OCI-M1 (cell line): ENCODE measurements at places on chromosomes 6 and 20.
A peak's percentile ranks its signal among the peaks of the same experiment; 100 is the strongest.

DNA sequence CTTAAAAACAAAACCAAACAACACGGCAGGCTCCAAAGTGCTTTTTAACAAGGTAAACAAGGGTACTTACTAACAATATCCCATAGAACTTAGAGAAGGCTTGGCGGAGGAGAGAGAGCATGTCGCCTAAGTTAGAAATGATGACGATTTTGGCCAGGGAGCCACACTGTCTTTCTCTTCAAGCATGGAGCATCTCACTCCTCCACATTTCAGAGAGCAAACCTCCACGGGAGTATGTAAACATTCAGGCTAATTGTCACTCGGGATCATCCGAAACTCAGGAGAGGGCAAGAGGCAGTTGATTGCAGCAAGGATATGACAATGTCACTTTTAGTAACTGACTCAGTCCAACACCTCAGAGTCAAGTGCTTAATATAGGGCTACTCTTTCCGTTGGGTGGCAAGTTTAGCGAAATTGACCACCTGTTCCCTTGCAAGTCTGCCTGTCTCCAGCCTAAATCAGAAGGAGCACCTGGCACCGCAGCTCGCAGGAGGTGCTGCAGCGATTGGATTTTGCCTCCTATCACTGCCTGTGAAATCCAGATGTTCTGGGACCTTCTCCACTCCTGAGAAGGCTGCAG lies 65.8 kb upstream of the RPS6KA2 start:
- no peak for DNase-seq

DNA sequence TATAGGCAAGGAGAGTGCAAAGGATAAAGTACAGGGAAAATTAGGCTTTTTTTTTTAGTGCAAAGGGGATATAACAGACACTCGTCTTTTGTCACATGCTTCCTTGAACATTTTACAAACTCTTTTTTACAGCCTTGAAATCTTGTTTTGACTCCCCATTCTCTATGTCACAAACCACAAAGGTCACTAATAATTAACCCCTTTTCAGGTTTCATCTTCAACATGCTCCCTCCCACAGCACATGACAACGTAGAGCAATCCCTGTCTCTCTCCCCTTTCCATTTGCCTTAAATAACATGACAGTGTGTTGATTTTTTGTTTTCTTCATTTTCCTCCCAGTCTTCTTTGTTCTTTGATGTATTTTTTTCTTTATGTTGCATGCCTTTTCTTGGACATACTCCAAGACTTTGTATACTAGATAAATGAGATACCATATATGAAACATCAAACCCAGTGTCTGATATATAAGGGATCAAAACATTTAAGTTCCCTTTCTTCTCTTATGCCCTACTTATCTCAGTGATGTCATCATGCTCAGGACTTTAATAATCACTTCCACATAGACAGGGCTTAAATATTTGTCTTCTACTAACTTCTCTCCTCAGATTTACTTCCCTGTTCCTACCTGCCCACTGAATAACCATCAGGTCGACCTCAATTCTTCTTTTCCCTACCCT lies 378.7 kb upstream of the HSF2 start:
- DNase-seq: peak; percentile 44

GRCh38 chr20:51961964-51962761 lies 159.8 kb upstream of the SALL4 start:
- DNase-seq: no peak

- peak; percentile 63 for DNase-seq
Observed at GRCh38 chr20:8043687-8044282, 24.2 kb upstream of the TMX4 start.

DNA sequence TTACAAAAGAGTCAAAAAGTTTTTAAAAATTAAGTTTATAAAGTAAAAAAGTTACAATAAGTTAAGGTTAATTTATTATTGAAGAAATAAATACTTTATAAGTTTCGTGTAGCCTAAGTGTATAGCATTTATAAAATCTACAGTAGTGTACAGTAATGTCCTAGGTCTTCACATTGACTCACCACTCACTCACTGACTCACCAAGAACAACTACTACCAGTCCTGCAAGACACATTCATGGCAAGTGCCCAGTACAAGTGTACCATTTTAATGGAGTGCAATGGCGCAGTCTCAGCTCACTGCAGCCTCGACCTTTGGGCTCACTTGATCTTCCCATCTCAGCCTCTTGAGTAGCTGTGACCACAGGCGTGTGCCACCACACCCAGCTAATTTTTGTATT lies 128.2 kb downstream of the GPX5 start:
- no peak for DNase-seq

- DNase-seq: peak; percentile 9
Observed at GRCh38 chr6:112153926-112154607, 66.7 kb downstream of the FAM229B start.

GRCh38 chr6:30112402-30112994 lies 392 bp downstream of the TRIM31 start:
- no peak for DNase-seq

DNA sequence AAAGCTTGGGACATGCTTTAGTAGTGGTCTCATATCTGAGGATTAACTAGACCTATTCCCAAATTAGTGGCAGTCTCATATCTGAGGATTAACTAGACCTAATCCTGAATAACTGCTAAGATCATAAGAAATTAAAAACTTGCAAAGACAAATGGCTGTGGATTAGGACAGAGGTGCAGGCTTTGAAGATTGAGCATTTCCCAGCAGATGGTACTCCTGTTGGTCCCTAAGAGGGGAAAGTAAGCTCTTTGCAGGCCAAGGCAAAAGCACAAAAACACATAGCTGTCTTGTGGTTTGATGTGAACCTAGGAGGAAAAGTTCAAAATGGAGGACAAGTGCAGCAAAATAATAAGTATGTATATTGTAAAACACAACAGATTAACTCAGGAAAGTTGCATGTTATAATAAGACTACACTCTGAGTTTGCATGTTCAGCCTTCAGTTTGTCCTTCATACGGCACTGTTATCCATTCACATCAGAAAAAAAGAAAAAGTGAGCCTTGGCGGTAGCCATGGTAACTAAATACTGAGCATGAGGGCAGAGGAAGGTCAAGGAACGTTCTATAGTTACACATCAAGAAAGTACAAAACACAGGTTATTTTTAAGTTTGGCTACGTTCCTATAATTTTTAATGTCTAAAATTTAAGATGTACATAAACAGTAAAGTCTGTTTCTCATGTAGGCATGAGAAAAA lies 62.8 kb downstream of the FILIP1 start:
- DNase-seq: no peak

GRCh38 chr6:148231572-148231971 lies 111.1 kb upstream of the SASH1 start:
- DNase-seq: no peak

DNA sequence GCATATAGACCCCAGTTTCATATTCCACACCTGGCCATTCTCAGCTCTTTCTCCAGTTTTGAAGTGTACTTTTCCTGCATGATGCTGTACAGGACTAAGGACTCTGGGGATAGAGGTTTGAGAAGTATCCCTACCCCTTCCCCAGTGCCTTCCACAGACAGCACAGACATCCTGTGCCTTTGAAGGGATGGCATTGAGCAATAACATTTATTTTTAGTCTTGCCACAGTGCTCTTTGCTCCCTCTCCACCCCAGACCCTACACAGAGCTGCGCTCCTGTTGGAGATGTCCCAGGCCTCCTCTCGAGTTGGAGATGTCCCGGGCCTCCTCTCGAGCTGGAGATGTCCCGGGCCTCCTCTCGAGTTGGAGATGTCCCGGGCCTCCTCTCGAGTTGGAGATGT lies 275.8 kb downstream of the FARS2 start:
- DNase-seq: no peak

GRCh38 chr6:170438402-170438753 lies 114.7 kb downstream of the PSMB1 start:
- DNase-seq: peak; percentile 49

DNA sequence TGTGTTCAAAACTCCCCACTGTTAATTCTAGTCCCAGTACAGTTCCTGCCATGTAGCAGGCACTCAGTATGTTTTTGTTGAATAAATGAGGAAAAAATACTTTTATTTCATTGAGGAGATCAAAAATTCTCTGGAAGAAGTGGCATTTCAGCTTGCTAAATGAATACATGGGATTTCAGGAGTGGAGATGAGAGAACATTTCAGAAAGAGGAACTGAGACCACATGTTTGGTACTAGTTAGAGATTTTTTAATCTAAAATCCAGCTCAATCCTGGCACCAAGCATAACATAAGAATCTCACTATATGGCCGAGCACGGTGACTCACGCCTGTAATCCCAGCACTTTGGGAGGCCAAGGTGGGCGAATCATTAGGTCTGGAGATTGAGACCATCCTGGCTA lies 75.4 kb downstream of the BTBD9 start:
- no peak for DNase-seq

GRCh38 chr6:46263707-46264086 lies 92.9 kb upstream of the ENPP5 start:
- DNase-seq: no peak

- no peak for DNase-seq
Observed at GRCh38 chr6:17354700-17355403, 38.5 kb upstream of the CAP2 start.

- DNase-seq: no peak
Observed at GRCh38 chr20:42102000-42102399, 483.8 kb upstream of the CHD6 start.

- no peak for DNase-seq
Observed at GRCh38 chr6:48447251-48447650, 336.3 kb upstream of the PTCHD4 start.

DNA sequence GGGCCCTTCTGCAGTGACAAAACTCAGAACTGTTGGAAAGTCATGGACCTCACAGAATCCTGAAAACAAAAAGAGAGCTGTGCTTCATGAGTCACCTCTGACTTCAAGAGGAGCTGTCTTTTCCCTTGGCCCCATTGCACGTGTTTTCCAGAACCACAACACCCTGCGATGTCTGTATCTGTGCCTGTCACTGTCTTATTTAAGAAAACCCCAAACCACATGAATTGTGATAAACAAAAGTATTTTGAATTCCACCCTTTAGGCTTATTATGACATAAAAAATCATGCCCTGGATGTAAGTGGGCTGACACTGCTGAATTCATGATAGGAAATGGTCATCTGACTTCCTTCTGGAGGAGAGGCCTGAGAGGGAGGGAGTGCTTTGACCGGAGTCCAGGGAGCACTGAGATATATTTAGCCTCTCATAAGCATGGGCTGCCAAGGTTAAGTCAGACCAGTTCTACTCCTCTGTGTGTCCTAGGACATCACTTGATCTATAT lies 96.4 kb upstream of the DUSP22 start:
- DNase-seq: peak; percentile 80

DNA sequence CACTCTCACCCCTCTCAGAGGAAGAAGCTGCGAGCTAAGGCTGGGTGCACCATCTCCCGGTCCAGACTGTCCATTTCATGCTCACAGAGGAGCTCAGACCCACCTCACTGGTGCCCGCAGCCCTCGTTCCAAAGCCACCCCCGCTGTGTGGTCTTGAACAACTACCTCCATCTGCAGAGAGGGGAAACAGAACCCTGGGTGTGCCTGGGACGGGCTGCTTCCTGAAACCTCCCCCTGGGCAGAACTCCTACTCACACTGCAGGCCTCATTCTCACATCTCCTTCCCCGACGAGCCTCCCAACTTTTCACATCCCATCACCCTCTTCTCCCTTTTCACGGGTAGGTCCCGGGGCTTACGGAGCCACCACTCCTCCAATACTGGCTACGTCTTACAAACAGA lies 18.1 kb downstream of the PMEPA1 start:
- no peak for DNase-seq

GRCh38 chr6:117619178-117619577 lies 16.9 kb upstream of the GOPC start:
- DNase-seq: no peak

DNA sequence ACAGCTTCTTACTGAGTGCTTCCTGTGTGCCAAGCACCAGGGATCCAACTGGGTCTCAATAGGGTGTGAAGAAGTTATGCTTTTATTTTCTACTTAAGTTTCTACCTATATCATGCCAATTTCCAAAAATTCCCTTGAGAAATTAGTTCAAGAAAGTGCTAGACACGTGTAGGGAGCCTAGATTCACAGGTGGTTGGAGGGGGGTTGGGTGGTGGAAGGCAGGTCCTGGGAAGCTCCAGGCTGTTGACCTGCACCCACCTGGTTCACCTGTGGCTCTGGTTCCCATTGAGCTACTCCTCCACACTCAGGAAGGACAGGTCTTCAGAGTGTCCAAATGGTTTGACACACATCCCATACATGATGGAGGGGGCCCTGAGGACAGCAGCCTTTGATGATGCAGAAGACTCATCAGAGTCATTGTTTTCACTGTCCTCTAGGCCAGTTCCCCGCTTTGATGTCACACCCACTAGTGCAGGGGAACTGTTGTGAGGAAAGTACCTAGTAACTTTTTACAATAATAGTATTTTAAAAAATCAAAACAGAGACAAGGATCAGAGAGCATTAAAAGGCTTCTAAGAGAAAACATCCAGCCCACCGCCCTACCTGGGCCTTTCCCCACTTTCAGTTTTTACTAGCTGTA lies 39.8 kb upstream of the MYL9 start:
- DNase-seq: no peak

- peak; percentile 88 for DNase-seq
Observed at GRCh38 chr6:29965873-29966601, 23.7 kb downstream of the HLA-A start.

DNA sequence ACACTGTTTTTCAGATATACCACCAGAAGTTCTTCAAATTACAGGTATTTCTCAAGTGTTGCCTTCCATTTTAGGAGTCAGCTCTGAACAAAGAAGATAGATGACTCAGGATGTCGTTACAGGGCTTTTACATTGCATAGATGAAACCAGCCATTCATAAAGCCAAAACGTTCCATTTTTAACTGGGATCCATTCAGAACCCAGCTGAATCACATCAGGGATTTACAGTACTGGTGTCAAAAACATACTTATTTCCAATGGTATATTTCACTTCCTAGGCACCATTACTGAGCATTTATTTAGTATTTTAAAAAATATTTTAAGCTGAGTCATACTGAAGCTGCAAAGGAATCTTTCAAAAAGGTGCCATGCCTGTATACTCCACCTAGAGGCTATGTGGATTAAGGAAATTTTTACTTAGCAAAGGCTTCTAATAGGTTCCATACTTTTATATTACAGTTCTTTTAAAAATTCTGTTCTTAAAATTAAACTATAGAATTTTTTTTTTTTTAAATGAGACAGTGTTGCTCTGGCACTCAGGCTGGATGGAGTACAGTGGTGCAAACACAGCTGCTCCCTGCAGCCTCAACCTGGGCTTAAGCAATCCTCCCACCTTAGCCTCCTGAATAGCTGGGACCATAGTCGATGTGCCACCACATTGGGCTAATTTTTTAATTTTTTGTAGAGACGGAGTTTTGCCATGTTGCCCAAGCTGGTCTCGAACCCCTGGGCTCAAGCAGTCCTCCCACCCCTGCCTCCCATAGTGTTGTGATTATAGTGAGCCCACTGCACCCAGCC lies 2.6 kb downstream of the ASF1A start:
- peak; percentile 92 for DNase-seq

GRCh38 chr20:61940976-61941720 lies 124.5 kb downstream of the TAF4 start:
- no peak for DNase-seq

GRCh38 chr20:24918579-24919566 lies 30.2 kb upstream of the CST7 start:
- DNase-seq: no peak

DNA sequence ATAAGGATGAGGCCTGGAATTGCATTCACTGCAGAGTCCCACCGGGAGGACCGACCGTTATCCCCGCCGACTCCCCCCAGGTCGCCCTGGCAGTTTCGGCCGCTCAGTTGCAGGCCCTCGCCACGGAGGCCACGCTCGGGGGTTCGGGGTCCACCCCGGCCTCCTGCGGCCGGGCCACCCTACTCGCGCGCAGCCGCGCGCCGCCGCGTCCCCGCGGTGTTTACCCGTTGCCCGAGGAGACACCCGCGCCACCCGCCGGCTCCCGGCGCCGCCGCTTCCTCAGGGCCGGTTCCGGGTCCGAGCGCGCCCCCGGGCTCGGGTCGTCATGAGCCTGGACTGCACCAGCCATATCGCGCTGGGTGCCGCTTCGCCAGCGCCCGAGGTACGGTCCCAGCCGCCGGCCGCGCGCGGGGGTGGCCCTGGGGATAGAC lies at the start of gene CCDC170:
CCDC170 (plus strand) TSS at position 214 of the 431 bp plus-strand sequence; CDS start at position 326, 112 bp downstream.
- DNase-seq: no peak
